ENCODE measurements at places on chromosomes 13 and 19.

GRCh38 chr13:74026753-74027152 lies 107.5 kb downstream of the KLF12 start:
- no peak for DNase-seq

DNA sequence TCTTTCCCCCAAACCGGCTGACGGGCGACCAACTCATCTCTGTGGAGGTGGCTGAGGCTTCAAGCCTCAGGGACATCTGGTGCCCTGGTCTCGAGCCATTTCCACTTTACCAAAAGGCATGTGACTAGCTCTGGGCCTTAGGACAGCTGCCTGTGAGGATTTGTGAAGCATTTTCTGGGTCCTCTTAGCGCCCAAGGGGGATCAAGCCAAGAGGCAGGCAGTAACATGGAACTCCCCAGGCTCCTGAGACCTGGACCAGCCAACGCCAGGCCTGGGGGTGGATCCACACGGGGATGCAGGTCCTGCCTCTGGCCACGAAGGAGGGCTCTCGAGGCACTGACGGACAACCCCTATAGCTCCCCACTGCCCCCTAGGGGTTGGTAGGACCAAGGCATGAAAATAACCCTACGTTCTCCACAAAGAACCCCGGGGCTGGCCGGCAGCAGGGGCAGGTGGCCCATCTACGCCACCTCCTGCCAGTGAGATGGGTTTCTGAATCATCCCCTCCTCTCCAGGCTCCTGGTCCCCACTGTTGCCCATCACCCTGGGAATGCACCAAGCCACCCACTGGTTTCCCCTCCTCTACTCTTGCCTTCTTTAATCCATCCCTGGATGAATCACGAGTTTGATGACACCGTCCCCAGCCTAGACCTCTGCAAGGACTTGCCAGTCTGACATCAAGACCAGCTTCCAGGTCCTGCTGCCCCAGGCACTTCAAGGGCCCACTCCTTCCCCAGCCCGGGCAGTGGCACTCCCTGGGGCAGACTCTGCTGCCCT lies 7.0 kb upstream of the MYDGF start:
- DNase-seq = peak; percentile 37

- no peak for DNase-seq
These were observed 418.0 kb downstream of the ZNF536 start for GRCh38 chr19:30790056-30790680.

DNA sequence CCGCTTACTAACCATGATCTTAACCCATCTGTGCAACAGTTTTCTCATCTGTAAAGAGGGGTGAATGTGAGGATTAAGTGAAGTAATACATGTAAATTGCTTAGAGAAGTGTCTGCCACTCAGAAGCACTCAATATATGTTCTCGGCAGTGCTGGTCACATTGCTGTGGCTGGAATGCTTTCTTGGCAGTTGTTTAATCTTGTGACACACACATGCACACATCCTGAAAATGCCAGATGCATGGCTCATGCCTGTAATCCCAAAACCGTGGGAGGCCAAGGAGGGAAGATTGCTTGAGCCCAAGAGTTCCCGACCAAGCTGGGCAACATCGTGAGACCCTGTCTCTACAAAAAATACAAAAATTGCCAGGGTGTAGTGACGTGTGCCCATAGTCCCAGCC lies 4.9 kb upstream of the DMKN start:
- DNase-seq = no peak

DNA sequence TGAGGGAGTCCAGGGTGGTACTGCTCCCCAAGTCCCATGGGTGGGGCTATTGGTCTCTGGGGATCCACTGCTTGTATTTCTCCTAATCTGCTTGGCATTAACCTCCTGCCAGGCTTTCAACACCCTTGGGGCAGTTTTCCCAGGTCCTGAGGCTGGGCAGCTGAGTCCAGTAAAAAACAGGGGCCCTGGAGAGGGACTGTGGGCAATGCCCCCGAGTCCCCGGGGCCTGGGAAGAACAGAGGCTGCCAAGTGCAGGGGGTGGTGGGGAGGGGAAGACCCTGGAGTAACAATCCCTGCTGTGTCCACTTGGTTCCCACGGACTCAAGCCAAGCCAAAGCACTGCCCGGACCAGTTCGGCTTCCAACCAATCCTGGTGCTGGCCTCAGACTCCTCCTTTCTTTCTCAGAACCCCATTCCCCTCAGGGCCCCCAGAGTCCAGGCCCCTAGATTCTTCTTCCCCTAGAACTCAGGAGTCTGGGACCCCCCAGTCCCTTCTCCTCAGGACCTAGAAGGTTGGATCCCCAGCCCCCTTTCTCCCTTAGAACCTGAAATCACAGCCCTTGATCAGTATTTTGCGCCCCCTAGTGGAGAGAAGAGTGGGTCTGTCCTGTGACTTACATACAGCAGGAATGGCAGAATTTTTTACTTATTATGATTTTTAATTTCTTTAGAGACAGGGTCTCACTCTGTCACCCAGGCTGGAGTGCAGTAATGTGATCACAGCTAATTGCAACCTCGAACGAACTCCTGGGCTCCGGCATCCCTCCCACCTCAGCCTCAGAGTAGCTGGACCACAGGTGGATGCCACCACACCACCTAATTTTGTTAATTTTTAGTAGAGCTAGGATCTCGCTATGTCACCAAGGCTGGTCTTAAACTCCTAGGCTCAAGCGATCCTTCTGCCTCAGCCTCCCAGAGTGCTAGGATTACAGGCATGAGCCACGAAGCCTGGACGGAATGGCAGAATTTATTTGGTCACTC lies 3.7 kb upstream of the CLPTM1 start:
- peak; percentile 66 for DNase-seq

- no peak for DNase-seq
These were observed 2823.7 kb upstream of the PCDH20 start for GRCh38 chr13:64239372-64239771.

DNA sequence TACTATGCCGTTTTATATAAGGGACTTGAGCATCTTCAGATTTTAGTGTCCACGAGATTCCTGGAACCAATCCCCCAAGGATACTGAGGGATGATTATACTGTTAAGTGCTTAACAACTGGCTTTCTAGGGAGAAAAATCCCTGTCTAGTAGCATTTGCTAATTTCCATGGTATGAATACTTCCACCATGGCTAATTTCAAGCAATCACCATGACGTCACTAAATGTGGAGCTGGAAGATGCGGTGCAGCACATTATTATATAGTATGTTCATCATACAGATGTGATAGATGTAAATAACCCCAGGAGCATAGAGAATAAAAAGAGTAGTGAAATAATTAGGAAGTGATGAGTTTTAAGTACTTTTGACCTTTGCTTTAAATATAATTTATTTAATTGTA lies 72.7 kb downstream of the SIAH3 start:
- DNase-seq = no peak

DNA sequence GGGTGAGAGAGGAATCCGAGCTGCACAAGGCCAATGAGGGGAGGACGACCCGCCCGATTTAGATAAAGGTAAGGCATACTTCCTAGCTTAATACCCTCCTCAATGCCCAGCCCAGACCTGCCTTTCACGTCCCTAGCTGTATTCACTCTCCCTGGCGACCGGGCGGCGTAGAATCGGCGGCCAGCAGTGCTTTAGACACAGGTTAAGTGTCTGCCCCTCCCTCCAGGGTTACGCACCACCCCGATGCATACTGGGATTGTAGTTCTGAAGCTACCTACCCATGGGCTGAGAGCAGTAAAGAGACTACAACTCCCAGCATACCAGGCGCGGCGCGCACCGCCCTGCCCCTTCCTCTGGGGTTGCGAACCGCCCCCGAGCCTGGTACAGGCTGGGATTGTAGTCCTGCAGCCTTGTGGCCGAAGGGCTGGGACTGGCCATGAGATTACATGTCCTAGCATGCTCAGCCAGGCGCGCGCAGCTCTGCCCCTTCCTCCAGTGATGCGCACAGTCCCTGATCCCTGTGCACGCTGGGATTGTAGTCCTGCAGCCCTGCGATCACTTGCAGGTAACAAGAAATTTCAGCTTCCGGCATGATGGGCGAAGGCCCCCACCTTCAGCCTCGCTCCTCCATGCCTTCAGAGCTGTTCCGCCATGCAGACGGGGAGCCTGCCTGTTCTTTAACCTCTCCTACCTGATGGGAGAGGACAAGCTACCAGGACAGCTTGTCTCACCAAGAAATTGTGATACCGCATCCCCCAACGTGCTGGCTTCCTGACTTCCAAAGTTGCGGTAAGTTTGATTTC lies 43.5 kb upstream of the ZNF14 start:
- DNase-seq = peak; percentile 98

- no peak for DNase-seq
These were observed 80.3 kb upstream of the FLT1 start for GRCh38 chr13:28575200-28575599.

Data from SK-N-DZ (cell line).